ENCODE measurements at places on chromosomes 5 and 9.
A peak's percentile ranks its signal among the peaks of the same experiment; 100 is the strongest.

DNA sequence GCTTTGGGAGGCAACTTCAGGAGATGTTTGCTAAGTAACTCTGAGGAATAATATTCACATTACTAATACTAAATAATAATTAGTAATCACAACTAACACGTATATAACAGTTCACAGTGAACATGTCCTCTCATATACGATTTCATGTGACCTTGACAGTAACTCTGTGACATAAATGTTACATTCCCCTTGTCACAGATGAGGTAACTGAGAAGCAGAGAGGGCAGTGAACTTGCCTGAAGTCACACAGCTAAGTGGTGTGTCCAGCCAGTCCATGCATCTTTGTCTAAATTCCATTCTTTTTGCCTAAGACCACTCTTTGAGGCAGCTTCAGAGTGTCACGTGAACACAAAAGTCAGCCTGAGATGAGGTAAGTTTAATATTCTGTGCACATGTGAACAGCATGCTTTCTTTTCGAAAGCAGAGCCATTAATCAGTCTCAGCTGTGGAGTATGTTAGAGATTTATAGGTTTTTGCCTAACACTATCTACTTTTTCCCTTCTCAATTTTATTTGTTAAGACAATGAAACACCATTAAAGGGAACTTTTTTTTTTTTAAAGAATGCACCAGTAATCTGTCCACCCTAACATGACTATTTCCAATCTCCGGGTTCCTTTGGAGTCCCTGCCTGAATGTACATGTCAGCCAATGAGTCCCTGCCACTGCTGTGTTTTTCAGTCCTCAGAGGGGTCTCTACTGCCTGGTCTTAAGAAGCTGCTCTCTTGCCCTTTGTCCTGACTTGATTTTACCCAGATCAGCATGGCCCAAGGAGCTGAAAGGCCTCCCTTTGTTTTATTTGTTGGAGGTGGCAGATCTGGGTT, 43.5 kb downstream of the SH3PXD2B start:
- DNase-seq = no peak

- DNase-seq = no peak
Measured at GRCh38 chr5:137989419-137989818, 43.5 kb downstream of the FAM13B start.

- DNase-seq = no peak
Measured at GRCh38 chr5:81317536-81317935, 16.1 kb downstream of the ZCCHC9 start.

DNA sequence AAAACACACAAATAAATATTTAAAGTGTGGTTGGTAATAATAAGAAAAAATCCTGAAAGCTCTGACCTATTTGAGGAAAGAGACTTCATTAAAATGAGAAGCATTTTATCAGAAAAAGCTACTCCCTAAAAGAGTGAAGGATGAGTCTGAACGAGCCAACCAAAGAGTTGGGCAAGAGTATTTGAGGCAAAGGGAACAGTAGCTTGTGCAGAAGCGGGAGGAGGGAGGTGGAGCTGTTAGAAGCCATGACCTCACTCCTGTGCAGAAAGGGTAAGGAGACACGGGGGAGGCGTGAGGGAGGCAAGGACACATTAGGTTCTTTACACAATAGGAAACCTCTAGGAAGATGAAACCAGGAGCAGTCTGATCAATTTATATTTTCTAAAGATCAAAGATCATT, 29.4 kb downstream of the SH3RF2 start:
- no peak for DNase-seq

DNA sequence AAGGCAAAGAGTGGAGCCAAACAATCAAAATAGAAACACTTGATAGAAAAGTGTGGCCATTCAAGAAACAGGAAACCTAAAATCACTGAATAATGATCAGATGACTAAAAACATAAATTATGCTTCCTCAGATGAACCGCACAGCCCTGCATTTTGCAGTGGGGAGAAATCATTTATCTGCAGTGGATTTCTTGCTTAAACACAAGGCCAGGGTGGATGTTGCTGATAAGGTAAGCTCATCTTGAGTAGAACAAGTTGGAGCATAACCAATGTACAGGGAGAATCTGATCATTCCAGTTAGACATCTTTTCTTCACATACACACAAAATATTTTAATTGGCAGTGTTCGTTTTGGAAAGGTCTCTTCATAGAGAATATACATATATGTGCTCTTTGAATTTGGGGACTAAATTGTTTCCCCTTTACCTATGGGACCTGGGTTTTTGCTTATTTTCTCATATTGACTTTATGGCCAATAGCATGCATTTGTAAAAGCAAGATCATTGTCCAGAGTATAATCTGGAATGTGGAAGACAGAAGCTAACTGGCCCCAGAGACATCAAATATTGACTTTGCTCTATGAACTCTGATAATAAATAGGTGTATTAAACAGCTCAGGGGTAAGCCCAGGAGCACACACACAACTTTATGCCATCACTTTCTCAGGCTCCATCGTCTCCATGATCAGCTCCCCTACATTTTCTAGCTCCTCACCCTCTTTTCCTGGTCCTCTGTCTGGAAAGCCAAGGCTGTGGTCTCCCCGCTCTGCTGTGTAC, 9.1 kb downstream of the ANKDD1B start:
- no peak for DNase-seq

DNA sequence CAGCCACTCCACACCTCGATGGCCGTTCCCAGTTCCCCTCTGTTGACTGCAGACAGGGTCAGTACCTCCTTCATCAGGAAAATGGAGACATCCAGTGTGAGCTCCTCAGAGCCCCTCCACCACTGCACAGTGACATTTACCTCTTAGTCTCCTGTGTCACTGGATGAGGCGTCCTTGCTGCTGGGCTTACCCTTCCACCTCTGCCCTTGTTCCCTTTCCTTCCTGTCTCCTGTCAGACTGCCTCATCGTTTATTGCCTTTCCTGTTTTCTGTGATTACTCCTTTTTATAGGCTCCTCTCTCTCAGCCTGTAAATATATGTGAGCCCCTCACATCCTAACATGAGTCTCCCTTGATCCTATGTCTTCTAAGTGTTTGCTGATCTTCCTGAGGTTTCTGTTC, 23.2 kb upstream of the SPTAN1 start:
- no peak for DNase-seq

GRCh38 chr5:113202746-113203716, 226.4 kb downstream of the DCP2 start:
- DNase-seq = peak; percentile 62

DNA sequence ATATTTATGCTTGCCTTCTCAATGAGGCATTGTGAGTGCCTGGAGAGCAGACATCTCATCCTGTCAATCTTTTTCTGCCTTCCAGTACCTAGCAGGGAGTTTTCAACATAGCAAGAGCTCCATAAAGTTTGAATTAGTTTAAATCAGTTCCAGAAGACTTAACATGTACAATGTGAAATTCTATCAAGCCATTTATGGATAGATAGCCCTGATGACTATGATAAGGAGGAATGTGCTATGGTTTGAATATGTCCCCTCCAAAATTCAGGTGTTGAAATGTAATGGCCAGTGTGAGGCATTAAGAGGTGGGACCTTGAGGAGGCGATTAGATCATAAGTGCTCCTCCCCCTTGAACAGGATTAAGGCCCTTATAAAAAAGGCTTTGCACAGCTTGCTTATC, 306.9 kb upstream of the SMARCA2 start:
- no peak for DNase-seq

Data from HuH-7 (cell line).